ENCODE measurements at places on chromosomes 2 and 18.

- DNase-seq, result no peak
Measured at GRCh38 chr2:202204855-202205254, 33.5 kb downstream of the SUMO1 start.

- no peak for DNase-seq
Measured at GRCh38 chr2:168293766-168294165, 46.4 kb upstream of the STK39 start.

DNA sequence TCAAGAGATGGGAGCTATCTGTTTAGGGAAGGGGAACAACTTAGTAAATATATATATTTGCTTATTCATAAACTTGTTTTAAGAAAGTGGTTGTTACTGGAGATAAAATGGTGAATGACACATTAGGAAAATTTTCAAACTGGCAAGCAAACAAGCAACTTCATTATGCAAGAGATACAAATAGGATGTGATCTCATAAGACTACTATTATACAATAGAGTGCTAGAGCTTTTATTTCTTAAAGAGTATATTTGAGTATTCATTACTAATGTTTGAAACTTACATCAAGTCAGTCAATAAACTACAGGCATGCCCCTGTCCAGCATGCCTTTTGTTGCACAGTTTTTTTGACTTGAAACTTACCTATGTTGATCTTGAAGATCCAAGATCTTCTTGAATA, 355.2 kb upstream of the KCNJ3 start:
- DNase-seq, result no peak

- no peak for DNase-seq
Measured at GRCh38 chr2:1824202-1824905, 80.0 kb upstream of the PXDN start.

DNA sequence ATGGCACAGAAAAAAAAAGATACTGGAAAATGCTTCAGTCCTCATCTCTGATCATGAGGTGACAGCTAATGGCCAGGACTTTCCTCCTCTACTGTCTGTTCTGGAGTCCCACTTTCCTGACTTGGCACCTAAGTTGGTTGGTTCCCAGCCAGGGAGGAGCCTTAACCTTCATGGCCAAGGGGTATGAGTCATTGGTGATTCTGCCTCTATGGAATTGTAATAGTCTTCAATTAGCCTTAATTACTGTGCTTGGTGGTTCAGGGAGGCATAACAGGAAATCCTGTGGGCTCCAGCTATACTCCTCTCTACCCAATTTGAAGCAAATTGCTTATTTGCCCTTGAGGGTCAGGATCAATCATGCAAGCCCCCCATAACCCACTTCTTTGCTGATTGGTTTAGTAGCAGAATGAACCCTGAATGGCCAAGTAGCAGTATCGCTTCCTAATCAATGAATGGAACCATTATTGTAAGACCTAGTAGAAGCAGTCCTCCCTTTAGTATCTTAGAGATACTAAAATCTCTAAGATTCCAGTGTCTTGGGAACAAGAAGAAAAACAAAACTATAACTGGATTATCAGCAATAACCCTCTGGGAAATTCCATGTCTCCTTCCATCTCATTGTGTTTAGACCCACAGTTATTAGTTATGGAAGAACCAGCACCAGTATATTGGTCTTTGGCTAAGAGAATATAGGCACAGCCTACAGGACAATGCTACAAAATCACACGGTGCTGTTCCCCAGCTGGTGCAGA, 109.0 kb downstream of the COL6A3 start:
- peak; percentile 86 for DNase-seq

All from RWPE1 (cell line).